ENCODE measurements at places on chromosomes 7 and 10.

DNA sequence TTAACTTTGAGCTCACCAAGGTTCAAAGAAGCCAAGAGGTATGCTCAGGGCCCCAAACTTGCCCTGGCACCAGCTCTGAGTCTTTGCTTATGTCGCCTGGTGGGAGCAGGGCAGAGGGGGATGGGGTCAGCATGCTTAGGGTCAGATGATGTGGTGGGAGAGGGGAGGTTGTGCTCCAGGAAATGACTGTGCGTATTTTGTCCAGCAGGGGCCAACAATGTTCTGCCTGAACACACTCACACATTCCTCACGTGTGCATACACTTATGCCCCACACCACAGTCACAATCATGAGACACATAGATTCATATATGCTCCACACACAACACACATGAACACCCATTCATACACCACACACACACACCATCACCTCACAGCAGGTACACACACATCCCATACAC lies 4.4 kb upstream of the RAMP3 start:
- DNase-seq: no peak

GRCh38 chr7:37541810-37542443 lies 93.3 kb upstream of the ELMO1 start:
- DNase-seq: no peak

DNA sequence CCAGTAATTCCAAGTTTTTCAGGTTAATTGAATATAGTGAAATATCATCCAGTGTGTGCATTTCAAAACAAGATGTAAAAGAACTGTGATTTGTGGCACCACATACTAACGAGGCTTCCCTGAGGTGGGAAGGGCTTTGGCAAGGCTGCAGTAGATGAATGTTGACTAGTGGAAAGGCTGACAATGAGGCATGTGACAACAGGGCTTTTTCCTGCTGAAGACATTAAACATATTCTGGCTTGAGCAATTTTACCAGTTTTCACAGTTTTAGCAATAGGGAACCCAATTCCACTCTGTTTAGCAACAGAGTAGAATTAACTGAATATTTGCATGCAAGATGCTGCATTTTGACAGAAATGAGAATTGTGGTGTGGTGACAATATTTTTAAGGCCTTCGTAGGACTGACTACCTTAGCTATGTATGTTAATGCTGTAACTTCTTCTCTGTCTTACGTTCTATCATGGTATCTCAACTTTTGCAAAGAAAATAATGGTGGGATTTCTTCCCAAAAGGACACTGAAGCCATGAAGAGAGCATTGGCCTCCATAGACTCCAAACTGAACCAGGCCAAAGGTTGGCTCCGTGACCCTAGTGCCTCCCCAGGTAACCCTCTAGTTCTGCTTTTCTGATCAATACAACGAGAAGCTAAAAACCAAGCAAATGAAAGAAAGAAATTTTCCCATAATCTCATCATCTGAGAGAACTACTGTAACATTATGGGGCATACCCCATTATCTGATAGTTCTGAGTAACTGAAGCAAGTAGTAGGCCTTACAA lies 68.5 kb downstream of the AP3M1 start:
- no peak for DNase-seq

DNA sequence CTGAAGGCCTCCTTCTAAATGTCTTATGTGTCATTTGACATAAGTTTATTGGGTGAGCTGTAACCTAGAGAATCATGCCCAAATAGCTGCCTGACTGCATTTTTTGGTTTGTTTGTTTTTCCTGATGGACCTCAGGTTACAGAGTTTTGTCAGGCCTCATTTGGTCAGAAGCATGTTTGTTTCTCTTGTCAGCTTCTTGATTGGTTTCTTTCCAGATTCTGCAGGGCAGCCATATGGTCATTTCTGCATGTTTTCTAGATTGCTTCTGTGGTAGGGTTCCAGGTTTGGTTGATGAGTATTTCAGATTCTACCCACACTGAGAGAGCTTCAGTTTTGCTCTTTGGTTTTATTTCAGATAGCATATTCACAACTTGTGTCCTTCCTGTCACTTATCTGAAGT lies 28.0 kb downstream of the GLCCI1 start:
- peak; percentile 2 for DNase-seq

DNA sequence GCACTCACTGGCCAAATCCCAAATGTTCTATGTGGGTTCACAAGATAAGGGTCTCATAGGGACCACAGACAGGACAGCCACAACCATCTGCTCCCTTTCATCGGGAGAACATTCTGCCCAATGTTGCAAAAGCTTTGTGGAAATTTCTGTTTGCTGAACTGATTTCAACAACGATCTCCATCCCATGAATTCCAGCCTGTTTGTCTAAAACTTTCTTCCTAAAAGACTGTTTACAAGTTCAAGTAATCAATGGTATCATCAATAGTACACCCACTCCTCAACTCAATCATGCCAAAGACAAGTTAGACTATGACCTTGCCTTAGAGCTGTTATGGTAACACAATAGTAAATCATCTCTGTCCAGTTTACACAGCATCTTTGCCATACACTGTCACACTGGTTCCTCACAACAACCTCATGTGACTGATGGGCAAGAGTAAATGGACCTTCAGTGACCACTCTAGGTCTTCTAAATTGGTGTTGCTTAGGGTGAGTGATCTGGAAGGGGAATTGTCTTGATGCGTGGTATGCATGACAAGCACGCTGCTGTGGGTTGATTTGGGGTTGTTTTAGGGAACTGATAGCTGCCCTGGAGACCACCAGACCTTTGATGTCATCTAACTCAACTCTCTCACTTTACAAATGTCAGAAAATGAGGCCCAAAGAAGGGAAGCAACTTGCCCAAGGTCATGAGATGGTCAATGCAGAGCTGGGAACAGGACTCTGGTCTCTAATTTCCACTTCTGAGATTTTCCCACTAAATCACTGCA lies 95.1 kb downstream of the PPP1R3C start:
- no peak for DNase-seq

- DNase-seq: no peak
Observed at GRCh38 chr10:13915710-13916109, 328.9 kb downstream of the PRPF18 start.

DNA sequence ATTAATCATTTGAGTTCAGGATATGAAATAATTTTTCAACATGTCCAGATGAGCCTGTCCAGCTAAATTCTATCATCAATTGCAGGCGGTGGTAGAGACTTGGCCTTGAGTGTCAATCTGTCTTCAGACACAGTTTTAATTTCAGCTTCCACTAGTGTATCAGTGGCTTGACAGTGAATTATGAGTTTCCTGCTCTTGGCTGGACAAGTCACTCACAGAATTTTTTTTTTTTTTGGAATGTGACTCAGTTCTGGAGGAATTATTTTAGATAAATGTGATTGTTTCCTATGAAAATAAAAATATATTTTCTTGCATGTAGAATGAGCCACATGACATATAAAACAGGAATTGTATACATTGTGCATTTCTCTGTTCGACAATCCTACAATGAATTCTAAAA lies 319.9 kb upstream of the AKR1E2 start:
- DNase-seq: peak; percentile 39

DNA sequence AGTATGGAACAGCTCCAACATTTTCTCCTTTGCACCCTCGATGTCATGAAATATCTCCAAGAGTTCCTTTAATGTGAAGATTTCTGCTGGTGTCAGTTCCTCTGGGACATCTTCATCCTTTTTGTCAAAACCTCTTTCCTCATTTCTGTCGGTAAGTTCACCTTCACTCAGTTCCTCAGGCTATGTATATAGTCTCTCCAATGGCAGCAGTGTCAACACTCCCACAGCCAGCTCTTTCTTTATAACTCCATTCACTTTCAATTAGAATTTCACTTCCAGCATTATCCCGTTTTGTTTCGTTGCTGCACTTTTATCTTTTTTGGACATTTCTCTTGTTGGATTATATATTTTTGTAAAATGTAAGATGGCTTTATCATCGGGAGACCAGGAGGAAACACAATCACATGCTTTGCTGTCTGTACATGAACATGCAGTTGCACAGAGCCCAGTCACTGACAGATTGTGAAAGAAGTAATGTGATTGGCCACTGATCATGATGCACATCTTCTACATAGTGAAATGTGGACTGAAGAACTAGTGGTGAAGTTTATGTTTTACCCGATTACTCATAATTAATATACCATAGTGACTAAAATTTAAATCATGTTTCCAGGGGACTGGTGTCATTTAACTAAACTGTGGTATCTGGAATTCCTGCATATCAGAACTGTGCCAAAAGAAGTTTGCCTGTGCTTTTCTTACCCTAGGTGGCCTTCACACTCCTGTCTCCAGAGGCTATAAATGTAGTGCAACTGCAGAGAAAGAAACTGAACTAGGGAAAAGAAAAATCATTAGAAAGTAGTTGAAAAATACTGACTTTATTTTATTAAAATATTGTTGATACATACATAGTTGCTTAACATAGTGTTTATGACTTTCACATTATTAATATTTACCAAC lies 289.6 kb downstream of the PPP1R3A start:
- DNase-seq: no peak

DNA sequence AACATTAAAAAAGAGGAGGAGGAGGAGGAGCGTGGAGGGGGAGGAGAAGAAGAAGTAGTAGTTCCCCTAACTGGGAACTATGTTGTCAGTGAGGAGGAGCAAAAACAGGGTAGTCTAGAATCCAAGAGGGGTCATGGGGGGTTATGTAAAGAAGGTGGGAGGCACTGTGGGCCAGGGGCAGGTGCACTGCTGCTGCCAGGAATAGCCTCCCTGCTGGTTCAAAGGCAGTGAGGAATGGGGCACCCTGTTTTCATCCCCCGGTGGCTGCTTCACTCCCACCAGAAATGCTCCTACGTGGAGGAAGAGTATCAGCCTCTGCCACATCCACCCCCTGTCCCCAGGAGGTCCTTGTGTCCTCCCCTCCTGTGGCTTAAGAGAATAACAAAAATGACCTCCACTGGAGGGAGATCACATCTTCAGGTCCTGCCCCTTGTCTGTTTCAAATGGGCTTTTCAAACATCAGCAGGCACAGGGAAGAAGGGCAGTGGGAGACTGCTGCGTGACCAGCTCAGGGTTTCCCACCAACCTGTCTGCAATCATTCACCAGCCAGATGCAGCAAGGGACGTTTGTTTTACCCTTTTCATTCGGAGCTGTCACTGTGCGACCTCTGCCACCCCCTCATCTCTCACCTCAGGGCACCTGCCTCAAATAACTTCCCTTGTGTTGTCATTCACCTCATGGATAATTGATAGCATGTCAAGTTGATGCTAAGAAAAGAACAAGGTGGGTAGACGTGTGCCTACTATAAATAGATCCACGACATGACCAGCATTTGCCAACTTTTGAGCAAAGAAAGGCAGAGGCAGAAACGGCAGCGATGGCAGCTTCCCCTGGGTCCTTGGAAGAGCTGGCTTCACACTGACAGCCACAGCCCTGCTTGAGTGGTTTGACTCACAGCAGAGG lies 92.6 kb downstream of the DGKI start:
- DNase-seq: peak; percentile 10

DNA sequence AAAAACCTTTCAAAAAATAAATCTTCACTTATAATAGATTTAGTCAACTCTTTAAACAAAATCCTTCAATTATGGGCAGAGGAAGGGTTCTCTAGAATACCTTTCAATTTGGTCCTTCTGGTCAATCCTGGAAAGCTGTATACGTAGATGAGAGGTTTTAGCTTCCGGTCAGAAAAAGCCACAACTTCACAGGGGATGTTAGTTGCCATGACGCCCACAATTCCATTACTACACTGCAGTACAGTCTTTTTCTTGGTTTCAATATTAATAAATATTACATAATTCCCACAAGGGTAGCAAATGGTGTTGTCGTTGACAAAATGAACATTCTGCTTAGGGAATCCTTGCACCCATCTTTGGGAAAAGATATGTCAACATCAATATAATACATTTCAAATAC lies 1.7 kb downstream of the CFAP43 start:
- DNase-seq: no peak

DNA sequence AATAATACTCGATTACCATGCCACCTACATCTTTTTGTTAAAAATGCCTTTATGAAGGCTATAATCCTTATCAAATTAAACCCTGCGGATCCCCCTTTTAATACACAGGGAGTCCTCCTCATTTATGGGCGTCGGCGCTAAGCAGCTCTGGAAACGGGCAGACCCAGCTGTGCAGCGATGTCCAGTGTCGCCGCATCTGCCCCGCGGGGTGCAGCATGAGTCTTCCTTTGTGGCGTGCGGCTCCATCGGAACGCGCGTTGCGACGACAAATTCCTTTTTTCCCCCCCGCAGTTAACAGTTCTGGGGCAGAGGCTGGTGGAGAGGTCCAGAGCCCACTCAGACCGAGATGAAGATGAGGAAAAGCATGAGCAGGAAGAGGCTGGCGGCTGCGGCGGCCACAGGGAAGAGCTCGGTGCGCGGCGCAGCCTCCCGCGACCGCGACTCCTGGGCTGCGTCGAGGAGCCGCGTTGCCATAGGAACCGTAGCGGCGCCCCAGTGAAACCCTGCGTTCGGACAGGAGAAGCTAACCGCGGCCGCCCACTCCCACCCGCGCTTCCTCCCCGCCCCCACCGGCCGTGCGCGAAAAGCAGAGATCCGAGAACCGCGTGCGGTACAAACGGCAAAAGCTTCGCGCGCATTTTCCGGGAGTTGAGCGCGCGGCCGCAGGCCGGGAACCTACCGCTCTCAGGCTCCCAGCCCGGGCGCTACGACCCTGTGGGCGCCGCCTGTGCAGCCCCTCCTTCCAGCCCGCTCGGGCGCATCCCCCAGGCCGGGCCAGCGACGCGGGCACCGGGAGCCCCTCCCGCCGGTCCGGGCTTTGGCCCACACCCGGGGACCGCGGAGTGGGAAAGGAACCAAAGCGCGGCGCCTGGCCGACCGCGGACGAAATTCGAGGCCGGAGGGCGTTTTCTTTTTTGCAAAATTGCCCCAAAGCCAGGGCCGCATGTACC lies 130.6 kb downstream of the SPAG6 start:
- DNase-seq: no peak

Data from fibroblast of upper back skin (primary cell).